ENCODE measurements at places on chromosomes 7 and 10.

GRCh38 chr7:37732253-37732652 lies 48.7 kb downstream of the GPR141 start:
- DNase-seq = peak; percentile 72

DNA sequence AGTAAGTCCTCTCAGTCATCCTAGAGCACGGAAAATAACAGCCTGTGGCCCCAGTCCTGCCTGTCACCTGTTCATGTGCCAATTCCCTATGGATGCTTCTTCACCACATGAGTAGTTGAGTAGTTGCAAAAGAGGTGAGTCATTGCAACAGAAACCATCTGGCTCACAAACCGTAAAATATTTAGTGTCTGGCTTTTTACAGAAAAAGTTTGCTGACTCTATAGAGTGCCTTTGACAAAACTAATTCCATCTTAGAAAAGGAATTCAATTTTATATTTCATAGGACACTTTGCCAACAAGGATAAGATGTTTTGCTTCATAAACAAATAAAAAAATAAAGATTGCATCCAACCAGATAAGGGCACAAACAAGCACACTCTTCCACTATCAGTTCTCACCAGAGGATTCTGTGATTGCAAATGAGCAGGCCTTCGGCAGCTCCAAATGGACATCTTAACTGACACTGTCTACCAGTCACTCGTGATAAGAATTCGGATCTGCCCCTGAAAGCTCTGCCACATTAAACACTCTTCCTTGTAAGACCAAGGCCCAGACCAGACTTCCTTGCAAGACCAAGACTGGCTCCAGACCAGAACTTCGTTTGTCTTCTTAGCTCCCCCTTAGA lies 242.7 kb upstream of the SEMA3C start:
- DNase-seq = no peak

DNA sequence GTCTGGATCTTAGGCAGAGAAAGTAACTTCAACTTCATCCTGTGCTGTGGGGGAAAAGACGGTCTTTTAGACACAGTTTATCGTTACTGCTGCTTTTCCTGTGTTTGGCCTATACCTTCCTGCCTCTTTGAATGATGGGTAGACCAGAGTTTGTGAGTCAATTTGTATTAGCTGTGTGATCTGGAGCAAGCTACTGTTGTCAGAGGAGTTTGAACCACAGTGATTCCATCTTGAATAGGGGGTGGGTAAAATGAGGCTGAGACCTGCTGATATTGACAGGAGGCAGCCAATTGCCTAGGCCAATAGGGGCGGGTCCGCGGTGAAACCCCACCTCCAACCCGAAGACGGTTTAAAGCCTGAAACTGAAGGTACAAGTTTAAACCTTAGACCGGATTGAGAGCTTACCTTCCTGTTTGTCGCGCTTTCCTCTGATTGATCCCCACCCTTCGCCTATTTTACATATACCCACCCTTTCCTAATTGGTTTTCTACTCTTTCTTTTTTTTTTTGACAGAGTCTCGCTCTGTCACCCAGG lies 35.8 kb upstream of the EIF4H start:
- no peak for DNase-seq

DNA sequence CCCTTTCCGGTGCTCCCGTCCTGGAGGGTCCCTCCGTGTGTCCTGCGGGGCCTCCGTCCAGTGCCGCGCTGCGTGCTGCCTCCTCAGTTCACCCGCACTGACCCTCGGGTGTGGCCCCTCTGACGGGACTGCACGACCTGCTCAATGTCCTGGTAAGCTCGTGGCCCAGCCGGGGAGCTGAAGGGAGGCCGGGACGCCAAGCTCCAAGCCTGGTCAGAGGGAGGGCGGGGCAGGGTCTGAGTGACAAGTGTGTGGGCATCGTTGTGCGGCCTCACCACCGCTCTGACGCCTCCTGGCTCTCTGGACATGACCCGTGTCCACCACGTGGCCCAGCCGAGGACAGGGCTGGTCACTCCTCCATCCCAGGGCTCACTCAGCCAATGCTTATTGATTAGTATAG lies 25.9 kb downstream of the FAM20C start:
- no peak for DNase-seq

DNA sequence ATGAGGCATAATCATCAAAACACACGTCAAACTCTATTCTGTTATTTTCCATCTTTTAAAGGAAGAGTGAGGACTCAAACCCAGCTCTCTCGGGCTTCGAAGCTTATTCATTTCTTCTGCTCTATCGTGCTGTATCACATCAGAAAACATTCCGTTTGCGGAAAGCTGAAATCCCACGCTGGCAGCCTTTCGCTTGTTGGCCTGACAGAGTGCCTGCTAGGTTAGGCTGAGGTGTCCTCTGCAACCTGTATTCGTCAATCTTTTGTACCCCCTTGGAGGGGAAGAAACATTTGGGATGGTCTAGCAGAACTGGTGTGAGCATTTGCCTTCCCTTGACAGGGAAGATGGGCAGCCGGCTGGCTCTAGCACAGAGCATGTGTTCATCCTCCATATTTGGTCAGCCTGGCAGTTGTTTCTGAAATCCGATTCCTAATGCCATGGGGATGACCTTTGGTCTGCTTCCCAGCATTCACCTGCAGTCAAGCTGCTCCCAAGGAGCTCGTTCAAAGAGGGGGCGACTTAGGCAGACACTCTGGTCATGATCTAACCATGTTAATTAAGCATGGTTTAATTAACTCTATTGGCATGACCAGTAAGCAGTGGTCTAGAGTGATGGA lies 55.2 kb downstream of the TACC2 start:
- no peak for DNase-seq

- no peak for DNase-seq
Observed at GRCh38 chr7:152902054-152902453, 142.5 kb downstream of the ACTR3B start.

DNA sequence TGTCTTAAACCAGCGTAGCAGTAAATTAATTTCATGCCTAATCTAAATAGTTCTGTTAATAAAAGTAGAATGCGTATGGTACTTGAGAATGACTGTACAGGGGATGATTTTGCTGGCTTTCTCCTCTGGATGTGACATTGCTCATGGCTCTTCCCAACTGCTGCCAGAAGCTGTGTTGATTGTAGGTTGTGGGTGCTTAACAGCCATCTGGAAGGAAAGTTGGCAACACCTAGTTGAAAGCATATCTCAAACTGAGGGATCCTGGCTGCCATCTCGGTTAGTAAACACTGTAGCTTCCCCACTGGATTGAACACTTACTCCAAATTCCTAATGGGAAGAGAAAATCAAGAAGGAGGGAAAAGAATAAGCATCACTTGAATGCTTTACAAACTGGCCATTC lies 130.9 kb downstream of the NXPH1 start:
- peak; percentile 11 for DNase-seq

- no peak for DNase-seq
Observed at GRCh38 chr10:24574578-24575155, 149.0 kb downstream of the ARHGAP21 start.

GRCh38 chr7:129523924-129524323 lies 21.6 kb downstream of the SMKR1 start:
- no peak for DNase-seq

DNA sequence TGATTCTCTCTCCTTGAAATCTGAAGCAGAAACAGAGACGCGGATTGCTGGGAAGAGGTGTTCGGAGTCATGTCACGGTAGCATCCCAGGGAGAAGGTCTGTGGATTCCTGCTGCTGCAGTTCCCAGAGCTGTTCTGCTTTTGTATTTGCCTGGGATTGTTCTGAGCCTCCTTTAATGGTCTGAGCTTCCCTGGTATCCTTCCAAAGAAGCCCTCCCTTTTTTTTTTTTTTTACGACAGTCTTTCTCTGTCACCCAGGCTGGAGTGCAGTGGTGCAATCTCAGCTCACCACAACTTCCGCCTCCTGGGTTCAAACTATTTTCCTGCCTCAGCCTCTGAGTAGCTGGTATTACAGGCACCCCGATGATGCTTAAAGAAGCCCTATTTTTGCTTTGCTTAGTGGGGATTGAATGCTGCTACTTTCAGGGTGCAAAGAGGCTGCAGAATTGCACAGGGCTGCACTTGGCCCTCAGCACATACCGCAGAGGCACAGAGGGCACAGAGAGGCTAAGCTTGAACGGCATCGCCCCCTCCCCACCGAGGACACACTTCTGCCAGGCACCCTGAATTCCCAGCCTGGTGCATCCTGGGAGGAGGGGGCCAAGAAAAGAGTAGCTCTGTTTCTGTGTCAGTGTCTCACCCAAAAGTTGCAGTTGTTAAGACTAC lies 208.6 kb upstream of the GALNT17 start:
- DNase-seq = peak; percentile 12

DNA sequence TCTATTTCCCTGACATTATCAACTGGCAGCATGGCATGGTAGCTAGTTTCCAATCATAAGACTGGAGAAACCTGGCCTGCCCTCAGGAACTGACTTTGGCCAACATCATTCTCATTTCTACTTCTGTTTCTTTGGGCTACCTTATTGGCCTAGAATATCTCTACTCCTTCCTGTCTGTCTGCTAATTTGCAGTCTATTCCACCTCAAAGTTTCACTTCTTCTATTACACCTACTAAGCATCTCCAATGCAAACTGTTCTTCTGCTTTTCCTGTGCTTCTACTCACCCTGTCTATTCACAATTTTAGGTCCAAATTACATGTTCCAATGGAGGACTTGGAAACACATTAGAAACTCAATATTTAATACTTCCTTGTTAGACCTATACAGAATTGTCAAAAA lies 65.6 kb downstream of the ZNF503 start:
- DNase-seq = peak; percentile 13

GRCh38 chr10:77024461-77024860 lies 613.1 kb downstream of the KCNMA1 start:
- DNase-seq = no peak

- DNase-seq = no peak
Observed at GRCh38 chr7:27616914-27617548, 45.7 kb downstream of the HIBADH start.

GRCh38 chr10:88385601-88386203 lies 197.4 kb downstream of the RNLS start:
- no peak for DNase-seq

DNA sequence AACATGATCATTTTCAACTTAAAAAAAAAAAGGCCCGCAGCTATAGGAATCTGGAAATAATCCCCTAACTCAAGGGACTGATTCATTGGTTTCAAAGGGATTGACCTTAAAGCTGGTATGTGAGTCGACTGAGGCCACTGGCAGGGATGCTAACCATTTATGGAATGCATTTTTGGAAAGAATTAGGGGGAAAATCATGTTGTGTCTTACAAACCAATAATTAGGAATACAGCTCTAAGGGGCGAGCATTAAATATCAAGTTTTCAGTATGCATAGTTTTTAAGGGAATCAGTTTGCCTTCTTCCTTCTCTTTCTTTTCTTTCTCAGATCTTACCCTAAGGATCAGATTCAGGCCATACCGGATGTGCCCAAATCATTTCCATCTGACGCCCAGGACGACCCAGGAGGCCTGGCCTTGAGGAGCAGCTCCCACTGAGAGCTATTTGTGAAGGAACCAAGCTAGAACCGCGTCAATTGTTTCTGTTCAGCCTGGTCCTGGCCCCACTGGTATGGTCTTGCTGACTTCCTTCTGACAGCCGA lies 48.7 kb downstream of the BPGM start:
- no peak for DNase-seq

GRCh38 chr7:127871226-127871625 lies 160.0 kb downstream of the LRRC4 start:
- DNase-seq = no peak

DNA sequence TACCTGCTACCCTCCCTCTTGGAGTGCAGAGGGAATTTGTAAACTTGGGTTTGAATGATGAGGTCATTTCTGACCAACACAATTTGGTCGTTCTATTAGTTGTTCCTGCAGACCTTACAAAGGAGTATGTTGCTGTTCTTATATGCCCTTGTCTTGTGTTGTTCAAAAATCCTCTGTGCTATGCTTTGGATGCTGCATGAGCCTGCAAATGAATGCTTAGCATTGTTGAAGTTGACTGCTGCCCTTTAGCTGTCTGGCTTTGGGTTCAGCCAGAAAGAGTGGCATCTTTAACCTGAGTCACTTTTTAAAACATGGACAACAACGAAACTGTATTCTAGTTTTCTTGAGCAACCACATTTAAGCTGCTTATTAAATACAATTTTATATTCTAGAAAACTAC lies 80.3 kb downstream of the SND1 start:
- DNase-seq = peak; percentile 83

- DNase-seq = no peak
Observed at GRCh38 chr7:117769085-117769484, 104.2 kb downstream of the CTTNBP2 start.

DNA sequence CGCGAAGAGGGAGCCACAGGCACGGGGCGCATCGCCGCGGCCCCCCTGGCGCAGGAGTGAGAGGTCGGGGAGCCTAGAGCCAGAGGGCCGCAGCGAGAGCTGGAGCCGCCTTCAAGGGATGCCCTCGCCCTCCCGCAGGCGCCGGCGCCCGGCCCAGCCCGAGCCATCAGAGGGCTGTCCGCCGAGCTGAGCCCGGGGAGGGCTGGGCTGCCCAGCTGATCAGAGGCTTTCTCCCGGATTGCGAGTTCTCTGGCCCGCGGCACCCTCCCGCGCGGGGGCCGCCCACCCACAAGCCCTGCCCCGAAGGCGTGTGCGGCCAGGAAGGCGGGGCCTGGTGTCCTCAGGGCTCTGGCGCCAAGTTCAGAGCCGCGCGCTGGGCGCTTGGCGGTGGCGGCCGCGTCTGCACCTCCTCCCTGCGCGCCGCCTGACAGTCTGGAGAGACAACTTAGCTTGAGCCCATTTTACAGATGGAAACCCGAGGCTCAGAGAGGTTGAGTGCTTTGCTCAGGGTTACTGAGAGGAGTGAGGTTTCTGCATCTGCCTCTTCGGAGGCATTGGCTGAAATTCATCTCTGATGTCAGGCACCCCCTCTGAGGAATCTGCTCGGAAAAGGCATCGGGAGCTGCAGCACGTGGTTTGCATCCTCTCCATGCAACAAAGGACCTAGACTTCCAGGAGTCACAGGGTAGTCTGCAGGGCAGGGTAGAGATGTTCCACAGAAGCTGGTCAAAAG lies 3.8 kb upstream of the ANTXRL start:
- peak; percentile 81 for DNase-seq

- DNase-seq = no peak
Observed at GRCh38 chr7:106365252-106366005, 80.6 kb upstream of the NAMPT start.

DNA sequence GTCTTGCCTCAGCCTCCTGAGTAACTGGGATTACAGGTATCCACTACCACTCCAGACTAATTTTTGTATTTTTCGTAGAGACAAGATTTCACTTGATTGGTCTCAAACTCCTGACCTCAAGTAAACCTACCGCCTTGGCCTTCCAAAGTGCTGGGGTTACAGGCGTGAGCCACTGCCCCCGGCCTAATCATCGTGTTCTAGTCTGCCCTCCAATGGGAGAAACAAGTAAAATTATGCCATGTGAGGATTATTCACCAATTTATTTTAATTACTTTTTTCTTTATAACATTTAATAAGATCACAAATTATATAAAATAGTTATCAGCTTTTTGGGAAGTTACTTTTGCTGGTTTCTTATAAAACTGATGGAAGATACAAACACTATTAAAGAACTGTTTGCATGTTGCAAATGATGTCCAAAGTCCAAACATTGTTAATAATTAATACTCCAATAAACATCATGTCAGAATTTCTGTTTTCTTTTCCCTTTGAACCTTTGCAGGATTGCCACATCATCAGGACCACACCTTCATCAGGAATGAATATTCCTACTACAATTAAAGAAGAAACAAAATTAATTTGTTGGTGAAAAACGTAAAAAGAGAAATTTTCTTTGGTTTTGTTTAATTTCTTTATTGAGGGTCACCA lies 786 bp upstream of the AKR1C4 start:
- DNase-seq = no peak

GRCh38 chr7:81845744-81846241 lies 75.9 kb upstream of the HGF start:
- DNase-seq = peak; percentile 43

GRCh38 chr7:17512181-17512675 lies 213.8 kb downstream of the AHR start:
- no peak for DNase-seq

- no peak for DNase-seq
Observed at GRCh38 chr7:115976651-115977050, 53.9 kb downstream of the TFEC start.

All from pons (tissue), 1 donor.